ENCODE measurements at places on chromosomes 3 and 15.
A peak's percentile ranks its signal among the peaks of the same experiment; 100 is the strongest.

DNA sequence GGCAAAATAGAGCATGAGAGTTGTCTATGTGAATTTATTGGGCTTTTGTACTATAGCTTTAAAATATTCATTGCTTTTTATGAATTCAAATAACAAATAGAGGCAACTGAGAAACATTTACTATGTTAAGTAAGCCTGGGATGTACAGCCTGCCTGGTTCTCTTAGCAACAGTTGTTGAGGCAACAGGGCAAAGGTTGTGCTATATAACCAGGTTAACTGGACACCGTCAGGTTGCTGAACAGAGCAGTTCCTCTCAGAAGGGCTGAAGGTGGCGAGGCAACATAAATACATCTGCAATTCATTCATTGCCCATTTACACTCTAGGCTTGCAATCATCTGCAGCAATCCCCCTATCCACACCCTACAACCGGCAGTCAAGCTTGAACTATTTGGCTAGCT lies 78.2 kb downstream of the GTF2E1 start:
- H3K27ac ChIP-seq: no peak overlapping the region
- no peaks in the 10 kb centered on the region for H3K36me3 ChIP-seq
- H3K4me1 ChIP-seq: no peaks in the 10 kb centered on the region
- no peaks in the 10 kb centered on the region for H3K27me3 ChIP-seq
- H3K4me3 ChIP-seq: no peak overlapping the region

DNA sequence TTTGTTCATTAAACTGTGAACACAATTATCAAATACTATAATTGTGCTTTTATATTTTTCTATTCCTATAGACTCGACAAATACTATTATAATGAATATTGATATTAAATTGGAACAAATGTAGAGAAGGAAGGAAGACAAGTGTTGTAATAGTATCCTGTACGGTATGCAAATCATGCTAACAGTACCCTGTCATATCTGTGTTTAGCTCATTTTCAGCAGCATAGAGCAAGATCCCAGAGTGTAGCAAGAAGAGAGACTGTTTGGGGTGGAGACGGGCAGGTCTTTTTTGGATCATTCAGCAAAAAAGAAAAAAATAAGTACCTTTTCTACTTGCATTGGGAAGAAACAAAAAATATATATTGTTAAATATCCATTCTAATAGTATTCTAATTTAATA lies 224.1 kb downstream of the TPRG1 start:
- DNase-seq: no peak
- H3K4me3 ChIP-seq: no peak overlapping the region
- peaks cover 14% of the 10 kb centered on the region for H3K4me1 ChIP-seq
- no peaks in the 10 kb centered on the region for H3K36me3 ChIP-seq
- no peaks in the 10 kb centered on the region for H3K27me3 ChIP-seq
- H3K27ac ChIP-seq: no peak overlapping the region

DNA sequence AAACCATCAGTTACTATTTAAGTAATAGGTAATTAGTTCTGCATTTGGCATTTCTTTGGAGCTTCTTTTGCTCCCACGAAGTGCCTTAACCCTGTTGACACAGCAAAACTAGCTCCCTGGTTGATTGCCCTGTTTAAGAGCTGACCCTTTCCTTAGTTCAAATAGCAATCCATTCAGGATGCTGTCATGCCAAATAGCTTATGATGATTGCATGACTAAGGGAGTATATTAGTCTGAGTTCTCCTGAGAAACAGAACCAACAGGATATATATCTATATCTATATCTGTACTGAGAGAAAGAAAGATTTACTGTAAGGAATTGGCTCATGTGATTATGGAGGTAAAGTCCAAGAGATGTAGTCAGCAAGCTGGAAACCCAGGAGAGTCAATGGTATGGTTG lies 50.3 kb upstream of the SPRED1 start:
- H3K27me3 ChIP-seq: no peaks in the 10 kb centered on the region
- peaks cover 16% of the 10 kb centered on the region for H3K4me1 ChIP-seq
- no peak overlapping the region for H3K4me3 ChIP-seq
- no peak for DNase-seq
- H3K27ac ChIP-seq: no peak overlapping the region

GRCh38 chr3:13419505-13420044 lies 547 bp downstream of the NUP210 start:
- H3K4me3 ChIP-seq: peak overlapping the region; percentile 55
- DNase-seq: no peak
- no peaks in the 10 kb centered on the region for H3K36me3 ChIP-seq
- peak overlapping the region; percentile 33 for H3K27ac ChIP-seq
- H3K4me1 ChIP-seq: peaks cover 8% of the 10 kb centered on the region
- H3K27me3 ChIP-seq: no peaks in the 10 kb centered on the region

GRCh38 chr3:60383345-60383744 lies 867.9 kb downstream of the FHIT start:
- no peak overlapping the region for H3K27ac ChIP-seq
- H3K27me3 ChIP-seq: no peaks in the 10 kb centered on the region
- no peaks in the 10 kb centered on the region for H3K4me1 ChIP-seq
- no peak for DNase-seq
- H3K36me3 ChIP-seq: no peaks in the 10 kb centered on the region

DNA sequence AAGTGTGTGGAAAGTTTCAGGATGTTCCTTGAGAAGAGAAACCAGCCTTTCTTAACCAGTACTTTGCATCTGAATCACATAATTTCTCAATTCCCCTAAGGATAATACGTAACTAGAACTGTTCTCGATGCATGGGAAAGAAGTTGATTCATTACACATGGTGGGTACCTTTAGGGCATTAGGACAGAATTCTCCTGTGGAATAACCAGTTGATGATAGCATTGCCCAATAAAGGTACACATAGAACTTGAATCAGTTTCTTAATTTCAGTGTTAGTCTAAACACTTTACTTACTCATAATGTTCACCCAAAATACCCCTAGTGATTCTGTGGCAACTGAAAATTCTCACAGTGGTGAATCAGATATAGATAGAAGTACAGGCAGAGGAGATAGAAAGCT lies 1030.9 kb downstream of the ROBO1 start:
- H3K4me1 ChIP-seq: no peaks in the 10 kb centered on the region
- H3K27ac ChIP-seq: no peak overlapping the region
- no peak overlapping the region for H3K4me3 ChIP-seq

GRCh38 chr3:185928496-185928895 lies 9.3 kb downstream of the TRA2B start:
- no peak overlapping the region for H3K4me3 ChIP-seq
- H3K4me1 ChIP-seq: peaks cover 77% of the 10 kb centered on the region
- H3K36me3 ChIP-seq: peaks cover 28% of the 10 kb centered on the region
- no peak for DNase-seq
- H3K27ac ChIP-seq: no peak overlapping the region

- H3K4me3 ChIP-seq: no peak overlapping the region
- H3K27me3 ChIP-seq: no peaks in the 10 kb centered on the region
- DNase-seq: no peak
- H3K27ac ChIP-seq: no peak overlapping the region
Observed at GRCh38 chr15:90691982-90692773, 25.0 kb upstream of the BLM start.

Measured in vagina (tissue), 2 donors.